Caco-2 (cell line): ENCODE measurements at places on chromosomes 2 and 18. TPM values are rescaled to one million over a fixed set of nuclear protein-coding genes. Genes with fewer than 3 reads are reported as not detected.

DNA sequence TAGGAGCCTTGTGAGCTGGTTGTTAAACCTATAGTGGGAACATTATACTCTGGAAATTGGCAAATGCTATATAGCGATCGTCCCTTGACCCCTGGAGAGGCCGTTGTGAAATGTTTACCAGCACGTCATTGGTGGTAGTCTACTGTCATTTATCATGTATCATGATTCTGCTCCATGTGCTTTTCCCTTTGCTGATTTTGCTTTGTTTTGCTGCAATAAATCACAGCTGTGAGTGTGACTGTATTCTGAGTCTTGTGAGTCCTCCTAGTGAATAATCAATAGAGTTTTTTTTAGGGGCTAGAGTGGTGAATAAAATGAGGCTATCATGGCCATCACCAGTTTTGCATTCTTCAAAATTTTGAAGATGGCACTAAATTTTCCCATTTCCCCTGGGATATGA is 189.1 kb downstream of the HRH4 start:
- no peak overlapping the region for H3K4me3 ChIP-seq
- H3K27ac ChIP-seq, result no peak overlapping the region
- H3K4me1 ChIP-seq, result no peaks in the 10 kb centered on the region
- H3K36me3 ChIP-seq, result no peaks in the 10 kb centered on the region
- no peak for DNase-seq

GRCh38 chr18:79955302-79956075 is 4.0 kb upstream of the SLC66A2 start:
- DNase-seq, result no peak
- H3K27me3 ChIP-seq, result no peaks in the 10 kb centered on the region
- no peaks in the 10 kb centered on the region for H3K36me3 ChIP-seq
- H3K4me3 ChIP-seq, result no peak overlapping the region
- H3K27ac ChIP-seq, result no peak overlapping the region

- no peak for DNase-seq
- no peaks in the 10 kb centered on the region for H3K36me3 ChIP-seq
- H3K4me3 ChIP-seq, result no peak overlapping the region
- no peaks in the 10 kb centered on the region for H3K4me1 ChIP-seq
- no peak overlapping the region for H3K27ac ChIP-seq
- no peaks in the 10 kb centered on the region for H3K27me3 ChIP-seq
Observed at GRCh38 chr18:4319738-4320677, 135.1 kb downstream of the DLGAP1 start.

- DNase-seq, result no peak
- no peaks in the 10 kb centered on the region for H3K4me1 ChIP-seq
- H3K4me3 ChIP-seq, result no peak overlapping the region
- H3K36me3 ChIP-seq, result no peaks in the 10 kb centered on the region
- H3K27me3 ChIP-seq, result no peaks in the 10 kb centered on the region
Observed at GRCh38 chr18:41744421-41745030, 210.5 kb upstream of the PIK3C3 start.

TMEM87B gene
- total RNA-seq, result 16.3 and 17.1 TPM in 2 replicates

REEP1 gene
- 14.9 and 16.6 TPM in 2 replicates for total RNA-seq

DNA sequence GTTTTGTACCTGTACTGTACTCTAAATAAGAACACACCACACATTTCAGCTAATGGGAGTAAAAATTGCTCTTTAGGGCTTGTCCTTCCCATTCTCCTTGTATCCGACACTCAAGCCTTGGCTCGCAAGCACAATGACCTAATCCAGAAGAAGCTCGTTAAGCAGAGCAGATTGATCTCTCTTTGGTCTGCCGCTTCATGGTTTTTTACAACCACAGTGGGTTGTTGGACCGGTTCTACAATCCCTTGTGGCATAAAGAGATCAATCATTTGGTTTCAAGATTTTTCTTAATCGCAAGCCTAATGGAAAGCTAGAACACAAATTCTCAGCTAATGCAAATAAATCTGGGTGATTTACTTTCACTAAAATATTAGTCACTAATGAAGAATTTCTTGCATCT is 662.1 kb downstream of the LRP1B start:
- H3K27ac ChIP-seq, result no peak overlapping the region
- H3K36me3 ChIP-seq, result no peaks in the 10 kb centered on the region
- no peaks in the 10 kb centered on the region for H3K4me1 ChIP-seq
- no peak overlapping the region for H3K4me3 ChIP-seq

- no peak overlapping the region for H3K4me3 ChIP-seq
- no peaks in the 10 kb centered on the region for H3K36me3 ChIP-seq
- no peak overlapping the region for H3K27ac ChIP-seq
- DNase-seq, result no peak
Observed at GRCh38 chr2:48045613-48046012, 139.3 kb upstream of the FBXO11 start.
